ENCODE measurements at places on chromosomes 11 and 22.

- no peak for DNase-seq
Measured at GRCh38 chr22:43006753-43007152, 8.2 kb downstream of the PACSIN2 start.

DNA sequence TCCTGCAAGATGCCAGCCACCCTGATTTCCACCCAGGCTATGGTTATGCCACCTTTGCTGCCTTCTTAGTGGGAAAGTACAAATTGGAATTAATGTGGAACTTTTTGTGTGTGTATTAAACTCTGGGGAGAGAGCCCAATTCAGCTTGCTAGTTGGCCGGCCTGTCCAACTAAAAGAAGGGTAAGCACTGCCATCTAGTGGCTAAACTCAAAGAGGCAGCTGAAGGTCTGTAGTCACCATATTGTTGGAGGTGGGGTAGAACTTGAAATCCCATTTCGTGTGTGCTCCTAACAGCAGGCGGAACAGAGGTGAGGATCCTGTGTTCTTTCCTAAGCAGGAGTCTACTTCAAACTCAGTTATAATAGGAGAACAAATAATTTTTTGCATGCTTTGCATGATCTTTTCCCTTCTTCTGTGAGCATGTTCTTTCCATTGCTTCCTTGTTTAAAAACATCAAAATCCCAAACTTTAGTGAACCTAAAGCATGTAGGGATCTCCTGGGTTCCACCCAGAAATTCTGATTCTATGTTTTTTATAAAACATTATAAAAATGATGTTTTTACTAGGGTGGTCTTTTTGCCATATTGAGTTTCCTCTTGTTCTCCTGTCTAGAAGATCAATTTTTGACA, 138.8 kb upstream of the SORL1-AS1 start:
- DNase-seq = peak; percentile 31

DNA sequence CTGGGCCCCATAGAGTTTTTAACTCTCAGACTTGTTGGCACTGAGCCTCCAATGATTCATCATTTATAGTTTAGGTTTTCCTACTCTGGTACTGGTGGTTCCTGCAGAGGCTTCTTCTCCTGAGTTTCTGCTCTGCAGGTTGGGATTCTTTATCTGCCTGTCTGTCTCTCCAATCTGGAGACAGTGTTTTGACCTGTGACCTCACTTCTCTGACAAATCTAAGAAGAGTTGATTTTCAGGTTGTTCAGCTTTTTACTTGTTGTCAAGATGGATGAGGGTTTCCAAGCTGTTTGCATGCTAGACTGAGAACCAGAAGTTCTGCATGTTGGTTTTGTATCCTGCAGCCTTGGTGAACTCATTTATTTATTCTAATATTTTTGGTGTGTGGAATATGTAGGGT, 63.9 kb downstream of the JAM3 start:
- no peak for DNase-seq

- no peak for DNase-seq
Measured at GRCh38 chr22:26066534-26066933, 102.7 kb upstream of the SEZ6L start.

GRCh38 chr11:119691701-119692539, 37.1 kb downstream of the NECTIN1 start:
- no peak for DNase-seq

DNA sequence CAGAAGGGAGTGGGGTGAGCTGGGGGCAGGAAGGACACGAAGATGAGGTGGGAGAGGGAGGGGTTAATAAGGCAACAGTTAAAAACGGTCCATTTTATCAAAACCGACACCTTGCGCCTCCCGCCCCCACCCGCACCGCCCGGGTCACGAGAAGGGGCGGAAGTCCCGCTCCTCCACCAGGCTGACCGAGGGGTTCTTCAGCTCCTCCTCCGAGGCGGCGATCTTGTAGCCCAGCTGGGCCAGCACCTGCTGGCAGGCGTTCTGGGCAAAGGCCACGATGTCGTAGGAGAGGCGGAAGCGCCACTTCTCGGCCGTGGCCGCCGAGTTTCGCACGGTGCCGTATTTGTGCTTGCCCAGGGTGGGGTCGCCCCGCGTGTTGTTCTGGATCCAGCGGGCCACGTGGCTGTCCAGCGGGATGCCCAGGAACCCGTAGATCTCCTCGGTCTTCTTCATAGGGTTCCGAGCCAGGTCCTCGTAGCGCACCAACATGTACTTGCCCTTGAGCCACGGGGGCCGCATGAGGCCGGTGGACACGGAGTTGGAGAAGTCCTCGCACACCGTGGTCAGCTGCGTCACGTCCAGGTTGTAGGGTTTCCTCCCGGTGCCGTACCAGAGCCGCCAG, 15.8 kb downstream of the CHST1 start:
- DNase-seq = no peak

DNA sequence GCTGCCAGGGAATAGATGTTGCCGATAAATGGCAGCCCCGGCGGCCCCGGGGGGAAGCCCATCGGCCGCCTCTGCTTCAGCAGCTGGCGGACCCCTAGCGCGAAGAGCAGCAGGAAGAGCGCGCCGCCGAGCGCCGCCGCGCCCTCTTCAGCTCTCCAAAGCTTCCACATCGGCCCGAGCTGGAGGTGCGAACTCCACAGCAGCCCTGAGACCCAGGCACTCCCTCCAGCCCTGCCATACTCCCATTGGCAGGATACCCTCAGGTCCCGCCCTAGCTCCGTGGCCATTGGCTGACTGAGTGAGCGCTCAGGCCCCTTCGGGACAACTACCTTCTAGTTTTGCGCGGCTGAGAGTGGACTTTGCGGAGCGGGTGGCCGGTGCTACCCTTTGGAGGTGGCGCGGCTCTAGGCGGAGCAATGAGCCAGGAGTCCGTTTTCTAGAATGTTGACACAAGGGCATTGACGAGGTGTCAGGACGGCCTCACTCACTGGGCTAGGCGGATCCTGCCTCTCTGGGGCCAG, at the start of gene CYP2R1:
TSS of gene CYP2R1 (minus strand) at position 196 of the 521 bp plus-strand sequence. CDS start at position 170, 26 bp downstream.
- DNase-seq = peak; percentile 89

DNA sequence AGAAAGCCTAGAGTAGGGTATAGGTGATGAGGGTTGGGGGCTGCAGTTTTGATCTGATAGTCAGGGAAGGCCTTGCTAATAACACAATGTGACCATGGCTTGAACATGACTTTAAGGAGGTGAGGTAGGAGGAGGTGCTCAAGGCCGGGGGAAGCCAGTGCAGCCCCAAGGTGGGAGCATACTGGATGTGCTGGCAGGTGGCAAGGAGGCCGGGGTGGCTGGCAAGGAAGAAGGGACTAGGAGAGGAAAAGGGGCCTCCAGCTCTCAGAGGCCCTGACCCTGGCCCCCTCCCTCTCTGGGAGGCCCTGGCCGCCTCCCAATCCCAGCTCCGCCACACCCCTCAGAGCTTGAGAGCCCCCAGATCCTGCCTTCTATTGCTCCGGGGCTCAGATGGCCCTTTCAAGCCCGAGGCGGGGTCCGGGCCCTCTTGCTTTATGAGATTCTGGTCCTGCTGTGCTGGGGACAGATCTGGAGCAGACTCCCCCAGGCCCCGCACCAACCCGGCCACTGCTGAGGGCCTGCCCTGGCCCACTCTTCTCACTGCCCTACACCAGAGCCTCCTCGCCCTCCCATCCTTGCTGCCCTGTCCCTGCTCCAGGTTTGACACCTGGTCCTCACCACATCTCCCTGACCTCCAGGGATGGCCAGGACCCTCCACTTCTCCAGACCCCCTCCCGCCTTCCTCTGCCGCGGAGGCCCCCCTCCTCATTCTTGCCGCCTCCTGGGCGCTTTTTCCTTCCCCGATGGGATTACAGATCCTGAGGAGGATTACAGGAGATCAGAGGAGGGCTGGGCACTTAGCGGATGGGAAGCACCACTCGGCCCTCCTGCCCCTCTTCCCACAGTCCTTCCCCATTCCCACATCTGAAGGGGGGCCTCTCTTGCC, 1.8 kb downstream of the PITPNM1 start:
- DNase-seq = no peak
